GM18507 (cell line): ENCODE measurements at places on chromosomes 1 and 21.

DNA sequence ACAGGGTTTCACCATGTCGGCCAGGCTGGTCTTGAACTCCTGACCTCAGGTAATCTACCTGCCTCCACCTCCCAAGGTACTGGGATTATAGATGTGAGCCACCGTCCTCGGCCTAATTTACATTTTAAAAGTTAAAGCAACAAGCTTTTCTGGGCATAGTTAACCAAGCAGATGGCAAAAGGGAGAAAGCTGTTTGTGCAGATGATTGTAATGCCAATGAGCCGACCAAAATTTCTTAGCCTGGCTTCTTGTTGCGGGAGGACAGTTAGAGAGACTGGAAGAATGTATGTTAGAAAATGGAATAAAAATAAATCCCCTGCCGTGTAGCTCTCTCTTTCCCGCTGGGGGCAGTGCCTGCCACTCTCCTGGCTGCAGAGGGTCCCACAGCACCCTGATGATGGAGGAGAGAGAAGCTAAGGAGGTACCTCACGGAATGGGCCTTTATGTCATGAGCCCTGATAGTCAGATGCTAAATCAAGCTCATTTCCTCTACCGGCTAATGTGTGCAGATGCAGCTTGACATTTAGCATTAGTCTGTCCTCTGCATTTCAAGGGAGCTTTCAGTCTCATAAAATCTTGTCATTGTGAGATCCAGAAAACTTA is 87.2 kb downstream of the HHAT start:
- no peak for DNase-seq

GRCh38 chr1:81597720-81598426 is 202.9 kb upstream of the ADGRL2 start:
- DNase-seq, result no peak

- DNase-seq, result no peak
These were observed 6.3 kb upstream of the ANGPTL7 start for GRCh38 chr1:11182884-11183283.

DNA sequence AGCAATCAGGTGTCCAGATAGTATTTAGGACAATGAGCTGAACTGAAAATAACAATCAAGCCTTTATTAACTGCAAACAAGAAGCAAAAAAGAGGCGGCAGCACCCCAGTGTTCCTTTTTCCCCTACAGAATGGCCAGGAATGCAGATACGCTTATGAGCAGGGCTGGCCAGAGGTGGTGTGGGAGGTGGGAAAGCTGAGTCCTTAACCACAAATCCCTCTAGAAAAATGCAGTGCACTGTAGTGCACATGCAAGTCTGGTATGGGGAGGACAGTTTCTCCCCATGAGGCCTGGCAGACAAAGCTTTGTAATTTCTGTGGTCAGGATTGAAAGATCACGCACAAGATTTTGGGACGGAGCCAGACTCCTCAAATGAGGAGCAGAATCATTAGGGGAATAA is 10.7 kb upstream of the IFNAR1 start:
- DNase-seq, result no peak

GRCh38 chr1:3740752-3741151 is 11.5 kb upstream of the CCDC27 start:
- no peak for DNase-seq

DNA sequence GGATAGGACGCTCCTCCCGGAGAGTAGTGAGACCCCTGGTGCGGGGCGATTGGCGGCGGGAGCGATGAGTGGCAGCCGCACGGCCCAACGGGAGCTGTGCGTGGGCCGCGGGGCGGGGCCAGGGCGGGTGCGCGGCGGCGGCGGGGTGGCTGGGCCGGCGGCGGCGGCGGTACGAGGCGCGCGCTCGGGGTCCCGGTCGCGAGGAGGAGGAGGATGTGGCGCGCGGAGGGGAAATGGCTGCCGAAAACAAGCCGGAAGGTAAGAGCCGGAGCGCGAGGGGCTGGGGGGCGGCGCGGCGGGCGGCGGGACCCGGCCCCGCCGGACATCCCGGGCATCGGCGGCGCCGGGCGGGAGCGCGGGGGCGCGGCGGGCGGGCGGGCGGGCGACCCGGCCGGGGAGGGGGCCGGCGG is at the start of gene CAMTA1:
TSS of gene CAMTA1 (plus strand) at position 137 of the 410 bp plus-strand sequence. CDS start at position 214, 77 bp downstream.
- DNase-seq, result peak; percentile 99

DNA sequence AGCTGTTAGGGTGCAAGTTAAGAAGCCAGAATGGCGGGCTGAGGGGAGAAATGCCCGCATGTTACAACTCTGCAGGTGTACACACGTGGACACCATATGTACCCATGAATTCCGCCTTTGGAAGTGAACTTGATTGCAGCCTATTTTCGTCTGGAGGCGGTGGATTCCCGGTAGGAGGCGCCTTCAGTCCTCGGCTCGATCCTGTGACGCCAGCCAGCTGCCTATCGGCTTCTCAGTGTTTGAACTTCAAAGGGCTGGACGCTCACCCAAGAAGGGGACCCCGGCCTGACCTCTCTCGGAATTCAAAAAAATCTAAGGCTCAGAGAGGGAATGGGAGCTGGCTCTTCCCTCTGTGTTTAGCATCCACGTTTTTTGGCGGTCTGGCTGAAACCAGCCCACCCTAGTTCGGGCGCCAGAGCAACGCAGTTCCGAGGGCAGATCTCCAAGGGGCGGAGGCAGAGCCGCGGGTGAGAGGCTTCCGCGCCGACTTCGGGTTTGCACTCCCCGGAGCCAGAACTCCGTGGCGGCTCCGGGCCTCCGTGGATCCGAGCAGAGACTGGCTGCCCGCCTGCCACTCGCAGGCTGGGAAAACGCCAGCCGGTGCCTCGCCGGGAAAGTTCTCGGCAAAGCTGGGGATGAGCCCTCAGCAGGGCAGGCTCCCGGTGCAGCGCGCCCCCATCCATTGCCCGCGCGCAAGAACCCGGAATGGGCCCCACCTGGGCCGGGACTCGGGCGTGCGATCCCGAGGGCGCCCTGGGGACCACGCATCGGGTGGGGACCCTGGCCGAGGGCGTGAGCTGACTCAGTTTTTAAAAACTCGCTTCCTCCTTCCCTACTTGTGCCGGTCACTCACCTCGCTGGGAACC is 996 bp upstream of the TMEM51 start:
- no peak for DNase-seq

DNA sequence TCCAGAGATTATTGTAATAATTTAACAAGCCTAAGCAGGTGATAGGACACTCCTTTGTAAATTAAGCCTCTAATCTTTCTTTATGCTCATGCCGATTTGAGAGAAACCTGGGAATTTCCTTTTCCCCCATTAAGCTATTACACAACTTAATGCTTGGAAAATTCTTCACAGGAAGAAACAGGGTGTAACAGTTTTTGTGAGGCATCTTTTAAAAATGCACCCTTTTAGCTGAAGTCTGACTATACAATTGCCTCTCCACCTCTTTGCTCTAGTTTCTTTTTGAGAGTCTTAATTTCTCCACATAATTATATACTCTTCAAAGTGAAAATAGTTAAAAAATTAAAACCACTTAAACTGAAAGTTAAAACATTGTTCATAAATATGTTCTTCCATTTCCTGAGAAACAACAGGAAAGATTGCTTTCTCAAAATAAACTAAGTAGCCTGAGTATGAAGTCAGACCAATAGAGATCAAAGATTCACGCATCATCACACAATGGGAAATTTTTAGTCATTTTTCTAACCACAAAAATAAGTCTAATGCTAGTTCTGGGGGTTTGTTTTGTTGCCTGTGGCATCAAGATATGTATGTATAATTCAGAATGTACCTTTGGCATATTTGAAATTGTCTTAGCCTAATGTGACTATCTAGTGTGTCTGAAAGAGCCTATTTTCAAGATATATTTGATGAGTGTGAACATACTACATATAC is 34.7 kb downstream of the LRRC8D start:
- DNase-seq, result peak; percentile 23

DNA sequence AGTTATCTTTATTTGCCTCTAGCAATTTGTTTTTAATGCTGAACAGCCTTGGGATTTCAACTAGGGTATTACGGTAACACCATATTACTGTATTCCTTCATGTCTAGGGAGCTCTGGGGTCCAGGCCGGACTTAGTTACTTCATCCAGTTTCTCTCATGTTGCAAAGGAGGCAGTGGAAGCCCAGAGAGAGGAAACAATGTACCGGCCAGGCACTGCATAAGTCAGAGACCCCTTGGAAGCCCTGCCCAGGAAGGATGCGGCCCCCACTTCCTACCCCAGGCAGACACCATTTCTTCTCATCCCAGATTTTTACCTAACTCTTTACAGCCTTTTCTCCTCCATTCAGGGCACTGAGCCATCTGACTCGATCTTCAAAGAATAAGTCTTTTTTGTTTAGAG is 32.5 kb downstream of the TRABD2B start:
- DNase-seq, result no peak

DNA sequence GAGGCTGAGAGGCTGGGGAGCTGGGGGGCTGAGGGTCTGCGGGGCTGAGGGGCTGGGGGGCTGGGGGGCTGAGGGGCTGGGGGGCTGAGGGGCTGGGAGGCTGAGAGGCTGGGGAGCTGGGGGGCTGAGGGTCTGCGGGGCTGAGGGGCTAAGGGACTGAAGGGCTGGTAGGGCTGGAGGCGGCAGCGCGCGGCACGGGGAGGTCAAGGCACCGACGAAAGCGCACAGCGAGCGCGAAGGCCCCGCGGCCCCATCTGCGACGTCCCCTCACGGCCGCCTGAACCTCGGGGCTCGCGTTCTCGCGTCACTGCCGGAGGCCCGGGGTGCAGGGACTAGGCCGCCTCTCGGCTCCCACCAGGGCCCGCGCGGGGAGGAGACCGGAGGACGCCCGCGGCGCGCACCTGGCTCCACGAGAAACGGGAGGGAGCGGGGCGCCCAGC is 356 bp downstream of the INTS11 start:
- DNase-seq, result no peak

DNA sequence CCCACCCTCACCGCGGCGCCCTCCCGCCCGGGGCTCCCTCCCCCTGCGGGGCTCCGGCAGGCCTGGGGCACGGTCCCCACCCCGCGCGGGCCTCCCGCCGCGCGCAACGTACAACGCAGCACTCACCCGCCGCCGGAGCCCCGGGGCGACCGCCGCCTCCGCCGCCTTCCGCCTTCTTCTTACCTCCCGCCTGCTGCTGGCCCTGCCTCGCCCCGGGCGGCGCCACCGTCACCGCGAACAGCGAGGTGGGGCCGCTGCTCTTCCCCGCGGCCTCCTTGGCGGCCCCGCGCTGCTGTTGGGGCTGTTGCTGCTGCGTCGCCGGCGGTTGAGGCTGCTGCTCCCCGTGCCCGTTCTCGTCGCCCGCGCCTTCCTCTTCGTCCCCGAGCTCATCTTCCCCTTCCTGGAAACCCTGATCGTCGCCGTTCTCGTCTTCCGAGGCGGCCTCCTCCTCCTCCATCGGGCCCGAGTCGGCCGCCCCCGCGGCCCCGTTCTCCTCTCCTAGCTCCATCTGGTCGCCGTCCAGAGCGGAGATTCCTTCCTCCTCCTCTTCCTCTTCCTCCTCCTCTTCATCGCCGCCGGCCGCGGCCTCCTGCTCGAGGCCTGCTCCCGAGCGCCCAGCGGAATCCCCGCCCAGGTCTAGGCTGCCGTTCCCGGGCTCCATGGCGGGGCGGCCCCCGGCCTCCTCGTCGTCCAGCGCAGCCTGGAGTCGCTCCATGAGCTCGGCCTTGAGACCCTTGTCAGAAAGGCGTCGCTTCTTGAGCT is 671 bp downstream of the HNRNPU start:
- no peak for DNase-seq

DNA sequence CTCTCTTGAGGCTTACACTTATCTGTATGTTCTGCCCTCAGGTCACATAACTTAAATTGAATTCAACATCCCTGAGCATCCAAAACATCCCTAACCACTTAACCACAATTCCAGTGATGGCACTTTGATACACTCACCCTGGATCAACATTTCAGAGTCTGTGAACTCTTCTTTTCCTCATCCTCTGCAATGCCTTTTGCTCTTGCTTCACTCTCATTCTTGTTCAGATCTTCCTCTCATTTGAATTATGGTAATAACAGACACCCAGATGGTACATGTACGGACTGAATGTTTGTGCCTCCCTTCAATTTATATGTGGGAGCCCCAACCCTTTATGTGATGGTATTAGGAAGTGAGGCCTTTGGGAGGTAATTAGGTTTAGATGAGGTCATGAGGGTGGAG is 33.4 kb downstream of the PTGER3 start:
- no peak for DNase-seq

- no peak for DNase-seq
These were observed 58.1 kb downstream of the PRKCZ start for GRCh38 chr1:2108213-2108876.

GRCh38 chr1:3265835-3266805 is 188.3 kb upstream of the ARHGEF16 start:
- DNase-seq, result no peak

GRCh38 chr1:1833916-1834325 is 55.7 kb upstream of the NADK start:
- DNase-seq, result peak; percentile 37

DNA sequence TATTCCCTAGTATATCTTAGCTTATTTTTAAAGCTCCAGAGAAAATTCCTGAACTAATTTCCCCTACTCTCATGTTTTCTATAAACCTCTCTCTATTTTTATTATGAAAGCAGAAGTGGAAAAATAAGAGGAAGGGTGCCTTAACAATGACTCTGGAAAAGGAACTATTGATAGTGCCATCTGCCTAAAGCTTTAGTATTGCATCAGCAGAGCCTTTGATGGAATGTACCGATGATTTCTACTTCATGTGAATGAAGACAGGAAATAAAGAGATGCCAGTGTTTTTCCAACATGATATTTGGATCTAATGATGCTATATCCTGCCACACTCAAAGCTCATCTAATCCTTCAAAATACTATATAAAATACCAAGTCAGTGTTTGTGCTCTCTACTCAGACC is 35.1 kb downstream of the TNFSF18 start:
- no peak for DNase-seq

DNA sequence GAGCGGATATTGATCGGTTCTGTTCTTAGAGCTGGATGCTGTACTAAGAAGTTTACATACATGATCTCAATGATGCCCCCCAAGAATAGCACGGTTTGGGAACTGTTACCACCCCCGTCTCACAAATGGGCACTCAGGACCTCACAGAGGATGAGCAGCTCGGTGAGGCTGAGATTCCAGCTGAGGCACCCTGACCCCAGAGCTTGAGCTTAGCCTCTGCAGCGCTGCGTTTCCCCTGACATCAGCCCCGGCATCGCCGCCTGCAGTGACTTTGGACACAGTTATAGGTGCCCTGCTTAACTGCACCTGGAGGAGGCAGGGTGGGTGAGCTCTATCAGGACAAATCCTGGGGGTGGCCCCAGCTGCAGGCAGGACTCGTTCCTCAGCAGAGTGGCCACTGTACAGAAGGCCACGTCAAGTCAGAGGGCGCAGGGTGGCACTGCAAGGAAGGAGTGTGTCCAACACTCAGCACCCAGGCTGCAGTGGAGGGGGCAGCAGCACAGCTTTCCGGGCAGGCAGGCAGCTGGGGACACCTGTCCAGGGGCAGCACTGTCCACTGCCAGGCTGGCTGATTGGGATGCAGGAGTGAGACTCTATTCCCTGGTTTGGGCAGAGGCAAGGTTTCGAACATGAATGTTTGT is 65.8 kb upstream of the ABCG1 start:
- no peak for DNase-seq

DNA sequence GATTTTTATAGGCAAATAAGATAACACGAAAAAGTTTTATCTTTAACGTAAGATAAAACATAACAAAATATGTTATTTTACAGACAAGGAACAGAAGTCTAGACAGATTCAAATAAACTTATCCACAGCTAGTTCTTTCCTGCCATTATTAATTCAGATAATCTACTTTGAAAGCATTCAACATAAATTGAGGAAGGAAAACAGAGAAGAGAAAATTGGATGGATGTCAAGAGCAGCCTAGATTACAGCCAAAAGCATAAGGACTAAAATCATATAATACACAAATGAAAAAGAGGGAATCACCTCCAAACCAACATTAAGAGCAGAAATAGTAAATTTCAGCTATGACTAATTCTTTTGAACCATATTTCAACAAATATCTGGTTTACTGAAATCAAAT is 15.5 kb downstream of the TRIM33 start:
- DNase-seq, result no peak
